Activated CD4-positive, CD25-positive, alpha-beta regulatory T cell treated with anti-CD3 and anti-CD28 coated beads, Interleukin-2, amount 50 U/mL, for 24 hours (primary cell): ENCODE measurements at places on chromosomes 7 and 10.

DNA sequence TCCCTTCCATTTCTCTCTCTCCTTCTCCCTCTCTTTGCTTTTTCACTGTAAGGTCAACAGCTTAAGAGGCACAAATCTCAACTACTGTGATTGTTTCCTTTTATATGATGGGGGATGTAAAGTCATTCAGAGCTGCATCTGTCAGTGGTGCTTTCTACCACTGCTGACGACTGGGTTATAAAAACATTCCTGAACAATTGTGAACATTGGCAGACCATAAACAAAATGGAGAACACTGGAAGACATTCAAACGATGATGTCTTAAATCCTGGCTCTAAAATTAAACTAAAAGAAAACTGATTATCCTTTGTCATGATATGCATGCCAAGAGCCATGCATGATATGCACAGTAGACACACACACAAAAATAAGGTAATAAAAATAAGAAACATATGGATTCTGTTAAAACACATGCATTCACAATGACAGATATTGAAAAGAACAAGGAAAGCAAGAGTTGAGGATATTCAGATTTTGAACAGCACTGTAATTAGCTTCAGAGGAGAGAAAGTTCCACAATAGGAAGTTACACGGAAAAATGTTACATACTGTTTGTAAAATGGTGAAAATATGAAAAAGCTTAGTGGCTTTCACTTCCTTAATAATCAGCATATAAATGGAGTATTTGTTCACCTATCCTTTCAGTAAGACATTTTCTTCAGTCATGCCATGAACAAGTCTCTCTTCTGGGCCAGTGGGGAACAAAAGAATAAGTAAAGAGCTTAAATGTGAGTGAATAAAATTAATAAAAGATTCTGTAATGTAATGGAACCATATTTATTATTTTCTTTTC, 89.2 kb downstream of the RNLS start:
- no peak for ATAC-seq

- no peak for ATAC-seq
Measured at GRCh38 chr10:79350407-79351154, 3.3 kb downstream of the PPIF start.

GRCh38 chr7:158710651-158711102, 6.1 kb upstream of the NCAPG2 start:
- peak; percentile 67 for ATAC-seq

GRCh38 chr7:132759482-132760243, 183.4 kb upstream of the PLXNA4 start:
- no peak for ATAC-seq

DNA sequence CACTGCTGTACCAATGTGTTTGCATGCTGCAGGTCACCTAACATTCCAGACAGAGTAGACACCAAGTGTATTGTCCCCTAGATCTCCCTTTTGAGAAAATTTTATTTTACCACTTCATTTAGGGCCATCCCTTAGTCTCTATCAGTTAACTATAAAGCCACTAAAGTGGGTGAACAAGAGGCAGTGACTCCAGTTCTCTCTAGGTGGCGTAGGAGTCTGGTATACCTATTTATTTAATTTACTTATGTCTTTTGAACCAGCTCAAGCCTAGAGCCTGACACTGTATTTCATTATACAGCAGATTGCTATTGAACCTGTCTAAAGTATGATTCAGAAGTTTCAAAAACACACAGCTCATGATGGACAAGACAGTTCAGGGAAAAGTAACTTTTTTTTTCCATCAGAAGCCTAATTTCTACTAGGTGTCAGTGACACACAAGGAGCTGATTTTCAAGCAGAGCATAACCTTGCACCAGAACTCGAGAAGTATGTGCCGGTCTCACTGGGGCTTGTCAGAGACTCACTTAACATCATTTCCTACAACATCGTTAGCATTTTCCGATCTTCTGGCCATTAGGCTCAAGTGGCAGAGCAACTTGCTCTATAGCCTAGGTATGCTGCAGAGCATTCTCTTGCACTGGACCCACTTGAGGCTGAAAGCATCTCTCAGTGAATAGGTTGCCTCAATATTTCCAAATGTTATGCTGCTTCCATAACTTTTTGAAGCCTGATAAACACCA, 175.4 kb downstream of the CDC14C start:
- no peak for ATAC-seq

DNA sequence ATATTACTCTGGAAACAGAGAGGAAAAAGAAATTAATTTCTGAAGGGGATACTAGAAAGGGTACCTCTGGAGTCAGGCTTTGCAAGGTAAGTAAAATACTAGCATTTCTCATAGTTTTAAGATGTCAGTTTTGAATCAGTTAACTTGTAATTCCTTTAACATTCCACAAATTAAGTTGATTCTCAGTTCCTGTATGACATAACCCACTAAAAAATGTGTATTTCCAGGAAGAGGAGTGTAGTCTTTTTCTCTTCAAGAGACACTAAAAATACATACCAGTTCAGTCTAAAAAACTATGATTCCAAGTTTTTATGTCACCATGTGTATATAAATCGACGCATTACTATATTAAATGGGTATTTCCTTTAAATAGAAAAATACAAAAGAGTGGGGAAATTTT, 113.2 kb downstream of the CDK6 start:
- no peak for ATAC-seq

DNA sequence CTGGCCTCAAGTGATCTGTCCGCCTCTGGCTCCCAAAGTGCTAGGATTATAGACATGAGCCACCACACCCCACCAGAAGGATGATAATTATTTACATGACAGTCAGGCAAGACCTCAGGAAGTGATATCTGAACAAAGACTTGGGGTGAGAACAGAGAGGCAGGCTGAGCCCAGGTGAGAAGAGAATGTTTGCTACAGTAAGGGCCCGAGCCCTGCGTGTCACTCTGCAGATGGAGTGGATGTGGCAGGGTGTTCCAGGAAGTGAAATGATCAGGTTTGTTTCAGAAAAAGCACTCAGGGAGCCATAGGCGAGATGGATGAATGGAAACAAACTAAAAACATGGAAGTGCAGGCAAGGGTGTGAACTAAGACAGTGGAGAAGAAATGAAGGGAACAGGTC, 22.2 kb downstream of the SFMBT2 start:
- ATAC-seq, result peak; percentile 81

- ATAC-seq, result no peak
Measured at GRCh38 chr7:105871142-105871541, 5.3 kb downstream of the ATXN7L1 start.

GRCh38 chr7:85781606-85782005, 594.8 kb upstream of the SEMA3D start:
- ATAC-seq, result no peak

DNA sequence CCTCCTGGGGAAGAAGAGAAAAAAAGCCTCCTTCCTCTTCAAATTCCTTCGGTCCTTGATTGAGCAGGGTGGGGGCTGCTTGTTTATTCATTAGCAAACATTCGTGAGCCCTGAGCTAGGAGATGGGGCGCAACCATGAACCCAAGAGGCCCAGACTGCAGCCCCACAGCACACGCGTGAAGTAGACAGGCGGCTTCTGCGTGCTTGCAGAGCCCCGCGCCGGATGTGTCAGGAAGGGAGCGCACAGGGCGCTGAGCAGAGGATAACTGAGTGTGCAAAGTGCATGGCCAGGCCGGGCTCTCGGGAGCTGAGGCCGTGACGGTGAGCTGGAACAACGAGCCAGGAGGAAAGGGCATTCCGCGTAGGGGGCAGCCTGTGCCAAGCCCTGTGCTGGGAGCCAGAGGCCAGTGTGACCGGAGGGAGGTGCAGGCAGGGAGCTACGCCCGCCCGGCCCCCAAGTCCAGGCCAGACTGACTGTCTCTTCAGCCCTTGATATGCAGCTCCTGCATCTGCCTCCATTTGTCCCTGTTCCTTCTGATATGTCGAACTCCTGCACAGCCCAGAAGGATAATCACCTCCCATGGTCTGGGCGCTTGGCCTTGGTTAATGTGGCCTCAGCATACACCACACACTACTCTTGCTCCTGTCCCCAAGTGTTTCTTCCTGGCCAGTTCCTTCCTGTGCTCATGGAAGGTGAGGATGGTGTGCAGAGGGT, 4.6 kb downstream of the FOXL3 start:
- no peak for ATAC-seq

- ATAC-seq, result no peak
Measured at GRCh38 chr7:33452805-33453502, 323.6 kb downstream of the BBS9 start.

DNA sequence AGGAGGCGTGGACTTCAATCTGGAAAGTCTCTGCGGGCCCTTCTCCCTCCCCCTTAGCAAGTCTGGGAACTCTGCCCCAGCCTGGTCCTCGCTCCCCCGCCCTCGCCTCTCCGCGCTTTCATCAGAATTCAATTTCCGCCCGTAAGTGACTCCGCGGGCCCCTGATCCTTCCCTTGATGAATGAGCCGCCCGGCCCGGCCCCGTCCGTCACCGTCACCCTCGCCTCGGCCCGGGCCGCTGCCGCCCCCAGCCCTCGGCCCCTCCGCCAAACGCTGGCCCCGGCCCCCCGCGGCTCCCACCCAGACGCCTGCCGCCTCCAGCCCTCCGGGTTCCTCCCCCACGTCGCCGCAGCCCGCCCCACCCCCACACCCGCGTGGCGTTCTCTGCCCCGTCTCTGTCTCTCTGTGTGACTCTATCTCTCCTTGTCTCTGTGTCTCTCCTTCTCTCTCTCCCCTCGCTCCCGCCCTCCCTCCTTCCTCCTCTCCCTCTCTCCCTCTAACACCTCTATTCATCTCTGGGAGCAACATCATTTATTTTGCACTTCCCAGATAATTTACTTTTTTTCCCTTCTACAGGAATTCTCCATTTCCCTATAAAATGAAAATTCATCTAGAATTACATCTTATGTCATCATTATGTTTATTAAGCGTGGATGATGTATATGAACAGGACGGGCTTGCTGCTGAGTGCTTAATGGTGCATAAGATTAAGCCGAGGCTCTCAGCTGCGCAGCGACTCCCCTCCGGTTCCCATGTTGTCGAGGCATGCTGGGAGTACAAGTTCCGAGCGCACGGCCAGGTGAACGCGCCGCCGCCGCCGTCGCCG, 91.2 kb upstream of the PAX2 start:
- peak; percentile 22 for ATAC-seq

DNA sequence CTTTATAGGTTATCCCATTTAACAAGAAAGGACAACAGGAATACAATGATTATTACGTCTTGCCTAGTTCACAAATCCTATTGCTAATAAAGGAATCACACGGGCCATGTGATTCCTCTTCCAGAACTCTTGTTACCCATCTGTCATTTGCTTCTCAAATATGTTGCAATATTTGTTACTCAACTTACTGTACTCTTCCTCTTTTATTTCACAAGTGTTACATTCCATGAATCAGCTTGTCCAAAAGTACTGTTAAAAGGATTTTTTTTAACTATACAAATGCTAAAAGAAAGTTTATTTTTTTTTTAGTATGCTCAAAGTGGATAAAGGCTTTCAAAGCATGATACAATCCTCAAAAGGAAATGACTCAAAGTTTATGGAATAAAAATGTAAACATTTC, 3.9 kb upstream of the CD36 start:
- ATAC-seq, result no peak

- no peak for ATAC-seq
Measured at GRCh38 chr7:24834128-24834798, 77.0 kb upstream of the GSDME start.

- no peak for ATAC-seq
Measured at GRCh38 chr7:26492816-26493215, 201.2 kb downstream of the SNX10 start.

DNA sequence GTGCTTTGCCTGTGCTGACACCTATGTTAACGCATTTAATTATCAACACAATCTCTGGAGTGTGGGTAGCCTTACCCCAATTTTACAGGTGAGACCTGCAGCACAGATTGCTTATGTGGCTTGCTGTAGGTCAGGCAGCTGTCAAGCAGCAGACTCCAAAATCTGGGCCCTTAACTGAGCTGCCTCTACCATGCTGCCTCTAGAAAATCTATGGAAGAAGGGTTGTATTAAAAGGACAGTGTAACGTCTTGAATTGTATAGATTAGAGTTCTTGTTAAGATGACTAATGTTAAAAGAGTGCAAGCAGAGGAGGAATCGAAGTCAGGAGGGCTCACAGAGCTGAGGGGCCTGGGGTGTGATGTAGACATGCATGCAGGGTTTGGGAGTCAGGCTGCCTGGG, 1.2 kb upstream of the PON3 start:
- no peak for ATAC-seq

DNA sequence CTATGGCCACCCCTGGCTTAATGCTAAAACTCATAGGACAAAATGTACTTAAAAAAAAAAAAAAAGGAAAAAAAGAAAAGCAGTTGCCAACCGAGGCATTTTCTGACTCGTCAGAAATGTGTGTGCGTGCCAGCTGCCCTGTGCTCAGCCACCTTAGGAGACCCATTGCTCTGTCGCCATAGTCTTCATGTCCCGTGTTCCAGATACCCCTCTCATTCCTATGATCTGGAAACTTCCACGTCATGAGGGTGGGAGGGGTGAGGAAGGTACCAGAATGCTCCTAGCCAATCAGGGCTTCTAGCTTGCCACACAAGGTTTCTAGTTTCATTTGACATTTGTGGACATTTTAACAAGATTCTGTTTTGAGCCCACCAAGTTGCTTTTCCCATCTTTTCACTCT, 212.9 kb downstream of the TCF7L2 start:
- no peak for ATAC-seq

GRCh38 chr7:76358011-76358480, 745 bp downstream of the YWHAG start:
- ATAC-seq, result peak; percentile 7

DNA sequence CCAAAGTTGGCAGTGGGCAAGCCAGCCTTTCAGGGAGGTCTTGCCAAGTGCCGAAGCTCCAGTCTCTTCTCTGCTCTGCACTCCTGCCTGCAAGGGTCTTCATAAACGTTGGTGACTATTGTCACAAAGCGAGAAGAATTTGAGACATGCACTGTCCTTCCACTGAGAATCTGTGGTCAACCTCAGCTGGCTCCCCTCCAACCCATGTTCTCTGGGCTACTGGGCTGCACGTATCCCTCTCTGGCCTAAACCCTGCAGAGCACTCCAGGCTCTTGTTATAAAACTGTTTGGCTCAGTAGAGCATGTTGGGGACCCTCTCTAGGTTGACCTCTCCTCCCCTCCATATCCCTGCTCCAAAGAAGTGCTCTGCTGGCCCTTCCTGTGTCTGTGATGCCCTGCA, 260.4 kb upstream of the NFE2L3 start:
- ATAC-seq, result no peak

DNA sequence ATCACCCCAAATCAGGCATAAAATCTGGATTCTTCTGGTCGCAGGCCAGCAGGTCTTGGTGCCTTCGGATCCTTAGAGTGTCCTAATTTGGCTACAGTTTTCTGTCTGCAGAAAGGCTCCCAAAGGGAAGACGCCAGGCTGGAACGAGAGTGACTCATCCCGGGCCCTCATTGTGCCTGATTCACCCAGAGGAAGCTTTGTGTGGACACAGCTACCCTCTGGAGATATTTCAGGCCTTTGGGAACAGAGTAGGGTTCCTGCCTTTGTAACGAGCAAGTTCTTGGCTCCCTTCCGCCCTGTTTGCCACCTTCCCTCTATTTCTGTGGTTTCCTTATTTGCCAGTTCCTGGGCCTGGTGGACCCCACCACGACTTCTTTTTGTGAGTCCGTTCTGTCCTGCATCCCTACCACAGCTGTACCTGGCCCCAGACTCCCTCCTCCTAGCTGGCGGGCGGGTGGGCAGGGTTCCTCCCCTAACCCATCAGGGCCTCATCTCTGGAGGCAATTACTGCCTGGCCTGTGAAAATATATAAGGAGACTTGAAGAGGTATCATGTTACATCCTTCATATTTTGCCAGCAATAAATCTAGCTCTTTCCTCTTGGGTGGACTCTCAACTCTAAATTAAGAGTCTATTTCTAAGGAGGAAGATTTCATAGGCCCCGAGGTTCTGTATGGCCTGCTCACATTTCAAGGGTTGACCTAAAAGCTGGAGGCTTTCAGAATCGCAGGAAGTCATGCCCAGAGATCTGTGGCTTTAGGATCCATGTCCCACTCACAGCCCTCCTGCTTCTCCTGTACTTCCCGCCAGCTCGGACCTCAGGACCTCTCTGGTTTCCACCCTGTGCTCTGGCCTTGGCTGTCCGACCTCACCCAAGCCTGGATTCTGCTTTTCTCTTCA, 219.2 kb upstream of the ZNF32 start:
- ATAC-seq, result no peak
